ENCODE measurements at places on chromosomes 6 and 20.

GRCh38 chr6:134295953-134296553 lies 21.9 kb downstream of the SGK1 start:
- DNase-seq, result peak; percentile 54

DNA sequence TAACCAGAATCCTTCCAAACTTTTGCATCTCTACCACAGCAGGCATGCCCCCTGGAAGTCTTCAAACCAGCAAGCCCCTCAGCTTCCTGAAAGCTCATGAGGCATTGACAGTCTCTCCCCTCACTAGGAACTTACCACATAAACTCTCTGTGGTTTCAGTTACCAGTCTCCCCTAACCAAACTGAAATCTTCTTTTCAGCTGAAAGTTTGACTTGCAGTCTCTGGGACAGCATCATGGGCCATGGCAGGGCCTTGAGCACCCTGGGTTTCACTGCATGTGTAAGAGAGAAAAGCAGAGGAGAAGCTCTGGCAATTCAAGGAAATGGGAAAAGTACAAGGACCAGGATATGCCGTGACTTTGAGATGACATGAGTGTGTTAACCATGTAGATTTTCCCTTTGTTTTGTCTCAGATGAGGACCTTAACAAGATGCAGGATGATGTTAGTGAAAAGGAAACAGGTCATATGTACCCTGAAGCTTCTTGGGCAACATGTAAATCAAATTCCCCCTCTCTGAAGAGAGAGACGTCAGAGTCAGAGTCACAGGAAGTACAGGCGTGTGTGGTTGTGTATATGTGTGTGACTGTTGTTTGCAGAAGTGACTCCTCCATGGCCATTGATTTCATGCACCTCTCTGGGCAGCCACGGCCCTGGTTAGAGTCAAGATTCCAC lies 106.3 kb downstream of the TNFRSF21 start:
- DNase-seq, result peak; percentile 22

- no peak for DNase-seq
Measured at GRCh38 chr6:170165085-170165470, 125.8 kb downstream of the DLL1 start.

- no peak for DNase-seq
Measured at GRCh38 chr20:4130404-4131189, 115.2 kb upstream of the RNF24 start.

- peak; percentile 6 for DNase-seq
Measured at GRCh38 chr6:10404799-10405512, 9.9 kb downstream of the TFAP2A start.

- DNase-seq, result no peak
Measured at GRCh38 chr6:121216928-121217327, 117.4 kb downstream of the TBC1D32 start.

Data from GM10248 (cell line).